ENCODE measurements at places on chromosomes 12 and 14.
A peak's percentile ranks its signal among the peaks of the same experiment; 100 is the strongest.

GRCh38 chr14:99838639-99839134 is 45.5 kb downstream of the EML1 start:
- DNase-seq: no peak

DNA sequence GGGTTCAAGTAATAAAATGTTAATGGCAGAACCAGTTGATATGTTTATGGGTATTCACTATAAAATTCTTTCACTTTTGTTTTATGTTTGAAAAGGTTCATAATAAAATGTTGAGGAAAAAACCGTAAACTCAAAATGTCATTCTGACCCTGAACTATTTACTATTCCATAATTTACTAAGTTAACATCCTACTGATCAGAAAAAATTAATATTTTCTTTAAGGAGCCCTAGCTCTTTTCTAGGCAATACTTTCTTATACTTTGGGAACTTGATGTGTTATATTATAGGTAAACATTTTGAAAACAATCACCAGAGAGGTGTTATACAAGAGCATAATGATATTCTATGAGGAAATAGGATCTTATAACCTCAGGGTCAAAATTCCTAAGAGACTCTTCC is 334.6 kb downstream of the ZFP36L1 start:
- no peak for DNase-seq

DNA sequence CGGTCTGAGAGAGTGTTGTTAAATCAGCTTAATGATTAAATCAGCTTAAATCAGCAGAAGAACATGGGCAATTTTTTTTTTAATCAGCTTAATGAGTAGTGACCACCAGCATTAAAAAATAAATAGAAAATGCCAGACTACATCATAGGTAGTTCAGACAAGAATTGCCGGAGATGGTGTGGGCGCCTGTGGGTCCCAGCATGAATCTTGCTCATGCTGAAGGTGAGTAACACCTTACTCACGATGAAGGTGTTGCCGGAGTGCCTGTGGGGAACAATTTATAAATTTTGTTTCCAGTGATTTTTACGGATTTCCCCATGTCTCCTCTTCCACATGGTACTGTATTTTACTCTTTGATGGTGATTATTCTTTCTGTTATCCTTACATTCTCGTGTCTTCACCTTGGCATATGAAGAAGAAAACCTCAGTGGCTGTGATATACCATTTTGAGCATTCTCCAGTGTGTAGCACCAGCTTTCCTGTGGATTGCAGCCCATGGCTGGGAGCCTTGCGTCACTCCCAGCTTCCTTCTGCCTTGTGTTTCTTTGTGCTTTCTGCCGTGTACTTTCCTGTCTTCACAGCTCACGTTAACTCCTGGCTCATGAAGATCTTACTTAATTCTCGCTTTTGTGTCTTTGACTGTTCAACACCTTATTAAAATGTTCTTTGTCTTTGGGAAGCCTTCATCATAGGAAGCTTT is 4.7 kb downstream of the TDRD9 start:
- DNase-seq: no peak

GRCh38 chr14:67630186-67630585 is 10.5 kb downstream of the ARG2 start:
- DNase-seq: peak; percentile 56

GRCh38 chr12:47813511-47814196 is 6.0 kb downstream of the HDAC7 start:
- no peak for DNase-seq

- no peak for DNase-seq
Measured at GRCh38 chr14:74308695-74309094, 6.0 kb upstream of the ABCD4 start.

DNA sequence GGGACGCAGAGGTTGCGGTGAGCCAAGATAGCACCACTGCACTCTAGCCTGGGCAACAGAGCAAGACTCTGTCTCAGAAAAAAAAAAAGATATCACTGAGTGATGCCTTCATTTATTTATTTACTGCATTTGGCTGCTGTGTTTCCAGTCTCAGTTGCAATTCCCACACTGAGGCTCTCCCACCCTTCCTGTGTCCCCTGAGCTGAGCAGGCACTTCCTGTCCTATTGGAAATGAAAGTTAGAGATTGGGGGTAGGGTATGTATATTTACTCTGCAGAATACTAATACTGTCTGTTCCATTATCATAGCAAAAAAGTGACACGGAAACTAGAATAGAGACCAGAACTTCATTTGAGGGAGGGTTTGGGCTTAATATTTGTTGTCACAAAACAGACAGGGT is 1.6 kb upstream of the RBMS2 start:
- no peak for DNase-seq

- DNase-seq: no peak
Measured at GRCh38 chr12:50637870-50638481, 125.9 kb upstream of the ATF1 start.

DNA sequence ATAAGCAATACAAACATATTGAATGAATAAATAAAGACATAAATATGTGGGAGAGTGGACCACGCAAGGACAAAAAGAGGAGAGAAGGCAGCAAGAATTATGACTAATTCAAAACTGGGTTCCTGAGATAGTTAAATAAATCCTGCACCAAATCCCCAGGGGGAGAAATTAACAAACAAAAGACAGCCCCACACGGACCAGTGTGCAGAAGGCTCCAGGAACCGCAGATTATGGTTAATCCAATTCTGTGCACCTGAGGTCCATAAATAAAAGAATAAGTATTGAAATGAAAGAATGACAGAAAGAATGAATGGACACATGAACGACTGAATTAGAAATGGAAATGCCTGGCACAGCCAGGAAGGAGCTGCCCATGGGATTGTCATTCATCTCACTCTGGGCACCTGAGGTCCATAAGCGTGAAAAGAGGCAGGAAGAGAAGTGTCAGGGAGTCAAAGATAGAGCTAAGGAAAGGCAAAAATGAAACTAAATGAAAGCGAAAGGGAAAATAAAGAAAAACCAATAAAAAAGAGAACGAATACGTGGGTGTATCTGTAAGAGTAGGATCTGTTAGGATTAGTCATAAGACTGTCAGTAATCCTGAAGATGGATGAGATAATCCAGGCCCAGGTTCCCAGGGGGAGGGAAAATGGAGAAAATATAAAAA is 23.3 kb downstream of the MEG3 start:
- no peak for DNase-seq

DNA sequence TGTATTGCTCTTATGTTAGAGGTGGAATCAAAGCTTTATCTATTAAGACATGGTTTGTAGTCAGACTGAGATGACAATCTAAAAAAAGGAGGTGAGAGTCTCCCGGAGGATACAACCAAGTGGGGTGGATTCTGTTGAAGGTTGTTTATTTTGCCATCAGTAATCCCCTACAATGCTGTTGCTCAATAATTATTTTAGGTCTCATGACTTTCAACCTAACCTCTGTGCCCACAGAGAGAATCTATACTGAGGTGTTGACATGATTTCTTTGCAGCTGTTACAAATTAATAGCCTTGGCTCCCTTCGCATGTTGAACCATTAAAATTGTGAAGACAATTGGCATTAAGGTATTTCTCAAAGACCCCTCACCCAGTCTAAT is 28.7 kb upstream of the FOS start:
- no peak for DNase-seq

DNA sequence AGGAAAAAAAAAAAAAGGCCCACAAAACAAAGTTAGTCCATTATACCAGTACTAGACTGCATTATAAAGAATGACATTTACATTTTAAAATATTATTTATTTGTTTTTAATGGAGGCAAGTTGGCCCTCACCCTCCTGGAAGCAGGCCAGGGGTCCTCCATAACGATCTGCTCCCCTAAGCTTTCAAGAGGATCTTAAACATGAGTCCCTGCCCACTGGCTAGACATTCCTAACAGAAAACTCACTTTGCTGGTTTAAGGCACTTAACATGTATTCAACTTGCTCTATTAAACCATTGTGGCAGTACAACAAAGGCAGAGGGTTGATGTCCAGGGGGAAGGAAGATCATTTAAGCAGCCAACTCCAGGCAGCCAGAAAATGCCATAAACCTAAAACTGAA is 111.4 kb downstream of the STXBP6 start:
- no peak for DNase-seq

- no peak for DNase-seq
Measured at GRCh38 chr12:125061229-125061628, 4.0 kb upstream of the AACS start.

GRCh38 chr12:94092516-94093241 is 55.7 kb upstream of the PLXNC1 start:
- peak; percentile 75 for DNase-seq

DNA sequence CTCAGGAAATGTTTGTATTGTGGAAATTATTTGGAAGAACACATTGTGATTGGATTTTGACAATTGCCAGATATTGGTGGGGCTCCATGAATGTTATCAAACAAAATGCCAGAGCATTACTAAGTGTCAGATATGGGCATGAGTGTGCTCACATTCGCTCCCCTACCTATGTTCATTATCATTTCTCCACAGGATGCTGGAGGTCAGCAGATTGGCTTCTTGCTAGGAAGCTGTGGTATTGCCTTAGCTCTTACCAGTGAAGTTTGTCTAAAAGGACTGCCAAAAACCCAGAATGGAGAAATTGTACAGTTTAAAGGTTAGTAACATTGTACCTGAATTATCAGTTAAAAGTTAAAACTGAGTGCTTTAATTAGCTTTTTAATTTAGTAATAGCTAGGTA is 78.3 kb upstream of the ATF1 start:
- DNase-seq: no peak

- no peak for DNase-seq
Measured at GRCh38 chr14:60642270-60643140, 6.8 kb downstream of the SIX1 start.

GRCh38 chr12:68480526-68480925 is 130.2 kb upstream of the RAP1B start:
- no peak for DNase-seq

DNA sequence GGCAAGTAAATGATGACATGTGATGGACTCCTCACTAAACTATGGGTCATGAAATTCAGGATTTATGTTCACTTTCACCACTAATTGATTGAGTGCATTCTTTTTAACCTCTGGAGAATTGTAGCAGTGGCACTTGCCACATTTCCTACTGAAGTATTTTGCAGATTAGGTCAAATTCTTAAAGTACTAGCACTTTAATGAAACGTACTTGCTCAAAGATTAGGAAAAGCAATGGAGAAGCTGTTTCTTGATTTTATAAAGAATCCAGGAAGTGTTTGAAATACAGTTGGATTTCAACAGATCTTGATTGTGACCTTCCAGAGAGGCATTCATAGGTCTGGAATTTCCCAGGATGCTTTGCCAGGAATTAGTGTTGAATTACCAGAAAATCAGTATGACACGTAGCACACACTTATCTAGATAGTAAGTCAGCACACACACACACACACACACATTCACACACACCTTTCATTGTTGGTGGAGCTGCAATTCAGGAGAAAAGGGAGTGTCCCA is 162.6 kb downstream of the MYRFL start:
- no peak for DNase-seq

GRCh38 chr12:54136844-54137580 is 51.8 kb downstream of the SMUG1 start:
- peak; percentile 90 for DNase-seq

DNA sequence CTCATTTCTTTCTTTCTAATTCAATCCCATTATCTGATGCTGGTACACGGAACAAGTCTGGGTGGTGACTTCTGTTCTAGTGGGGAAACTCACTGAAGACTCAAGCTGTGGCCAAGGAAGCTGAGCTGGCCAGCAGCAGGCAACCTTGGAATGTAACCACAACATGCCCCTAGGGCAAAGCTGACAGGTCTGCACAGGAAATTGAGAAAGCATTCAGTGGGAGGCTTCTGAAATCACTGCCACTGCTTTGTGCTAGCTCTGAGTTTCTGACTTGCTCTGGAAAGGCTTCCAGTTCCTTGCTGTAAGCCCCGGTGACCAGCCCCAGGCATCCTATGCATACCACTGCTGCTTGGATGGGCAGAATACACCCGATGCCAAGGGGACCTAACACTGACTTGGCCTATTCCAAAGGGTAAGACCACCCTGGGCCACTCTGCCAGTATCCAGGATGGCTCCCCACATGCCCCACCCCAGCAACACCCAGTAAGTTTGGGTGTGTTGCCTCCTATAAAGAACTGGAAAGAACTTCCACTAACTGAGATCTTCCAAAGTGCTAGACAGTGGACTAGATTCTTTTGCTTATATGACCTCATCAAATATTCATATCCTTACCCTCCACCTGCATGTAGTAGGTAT is 84.5 kb upstream of the CDKN3 start:
- DNase-seq: no peak

DNA sequence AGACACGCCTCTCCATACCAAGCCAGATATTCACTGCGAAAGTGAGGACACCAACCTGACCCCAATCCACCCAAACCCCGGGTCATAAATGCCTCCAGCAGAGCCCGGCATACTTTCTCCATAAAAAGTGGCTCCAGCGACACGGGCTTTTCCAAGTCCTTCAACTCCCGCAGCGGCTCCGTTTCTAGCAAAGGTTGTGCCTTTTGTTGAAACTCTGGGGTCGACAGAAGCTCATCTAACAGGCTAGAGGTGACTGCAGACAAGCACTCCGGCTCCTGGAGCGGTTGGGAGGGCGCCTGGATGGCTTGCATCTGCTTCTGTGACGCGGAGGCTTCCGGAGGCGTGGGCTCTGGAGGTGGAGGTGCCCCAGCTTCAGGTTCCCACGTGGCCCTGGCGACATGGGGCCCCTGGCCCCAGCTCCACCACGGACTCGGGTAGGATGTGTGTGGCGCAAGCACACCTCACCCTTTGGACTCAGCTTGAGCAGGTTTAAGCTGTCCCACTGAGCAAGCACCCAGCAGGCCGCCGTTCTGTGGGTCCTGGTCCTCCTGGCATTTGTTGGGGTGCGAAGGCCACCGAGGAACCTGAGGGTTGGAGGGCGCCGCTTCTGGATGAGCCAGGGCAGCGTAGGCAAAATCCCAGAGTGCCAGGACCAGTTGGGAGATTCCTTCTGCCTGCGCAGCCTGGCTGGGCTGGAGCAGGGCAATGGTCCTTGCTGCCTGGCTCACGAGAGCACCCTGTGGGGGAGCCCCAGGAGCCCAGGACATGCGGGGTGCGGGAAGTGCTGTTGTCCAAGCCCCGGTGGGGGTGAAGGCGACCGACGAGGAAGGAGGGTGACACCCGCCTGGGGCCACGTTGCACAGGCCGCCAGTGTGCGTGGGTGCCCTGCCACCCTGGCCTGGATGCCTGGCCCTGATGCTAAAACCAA is 186.3 kb downstream of the ALG10 start:
- DNase-seq: no peak

GRCh38 chr12:98420461-98420860 is 94.9 kb upstream of the TMPO start:
- no peak for DNase-seq

DNA sequence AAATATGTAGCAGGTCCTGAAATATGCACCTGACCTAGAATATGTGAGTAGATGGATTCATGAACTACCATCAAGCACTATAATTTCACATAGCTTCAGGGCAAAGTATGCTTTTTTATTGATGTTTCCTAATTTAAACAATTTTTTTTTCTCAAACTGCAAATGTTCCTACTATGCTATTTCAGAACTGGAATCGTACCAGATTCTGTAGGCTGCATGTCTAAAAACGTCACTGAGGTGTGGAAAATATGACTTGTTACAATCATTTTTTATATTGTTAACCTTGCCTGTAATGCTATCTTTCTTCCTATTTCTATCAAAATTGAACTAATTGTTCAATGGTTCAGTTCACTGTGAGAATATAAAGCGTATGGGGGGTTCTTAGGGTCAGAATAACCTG is 78.0 kb upstream of the RERGL start:
- no peak for DNase-seq
